ENCODE measurements at places on chromosomes 7 and 10.

DNA sequence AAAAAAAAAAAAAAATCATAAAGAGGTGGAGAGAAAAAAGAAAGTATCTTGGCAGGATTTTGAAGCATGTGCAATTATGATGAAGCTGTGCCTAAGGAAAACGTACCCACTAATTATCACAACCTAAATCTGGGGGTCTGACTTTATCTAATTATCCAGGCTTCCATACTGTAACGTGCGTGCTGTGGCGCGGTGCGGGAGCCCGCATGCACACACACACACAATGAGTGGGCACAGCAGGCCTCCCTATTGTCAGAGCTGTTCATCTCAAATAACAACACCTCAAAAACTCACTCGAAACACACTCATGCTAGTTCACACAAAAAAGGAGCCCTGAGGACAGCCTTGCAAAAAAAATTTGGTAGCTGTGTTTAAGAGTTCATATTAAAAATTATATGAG, 31.9 kb downstream of the BEND7 start:
- DNase-seq = no peak

DNA sequence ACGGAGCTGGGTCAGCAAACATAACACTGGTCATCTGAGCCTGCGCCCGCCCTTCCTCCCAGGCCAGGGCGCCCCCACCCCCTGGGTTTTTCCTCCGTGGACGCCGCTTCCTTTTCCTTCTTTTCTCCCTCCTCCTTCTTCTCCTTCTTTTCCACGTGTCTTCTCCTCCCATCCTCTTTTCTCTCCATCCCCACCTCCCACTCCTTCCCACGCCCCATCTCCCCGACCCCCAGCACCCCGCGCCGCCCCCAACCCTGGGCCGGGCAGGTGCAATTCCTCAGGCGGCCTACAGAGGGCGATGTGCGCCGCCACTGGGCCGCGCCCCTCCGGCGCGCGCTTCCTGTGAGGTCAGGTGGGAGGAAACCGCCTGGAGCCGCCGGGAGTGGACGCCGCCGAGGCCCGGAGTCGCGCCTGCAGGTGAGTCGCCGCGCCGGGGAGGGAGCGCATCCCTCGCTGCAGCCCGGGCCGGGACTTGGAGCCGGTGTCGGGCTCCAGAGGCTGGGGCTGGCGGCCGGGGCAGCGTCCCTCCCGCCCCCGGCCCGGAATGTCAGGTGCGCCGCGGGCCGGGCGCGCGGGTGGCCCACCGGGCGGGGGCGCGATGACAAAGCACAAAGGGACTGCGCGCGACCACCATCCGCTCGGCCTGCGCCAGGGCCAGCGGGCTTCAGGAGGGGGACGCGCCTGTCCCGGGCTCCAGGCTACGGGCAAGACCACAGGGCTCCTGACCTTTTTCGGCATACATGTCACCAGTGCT, at the start of gene FAM241B:
Gene FAM241B, plus strand, starts transcription at position 351 of the 754 bp plus-strand sequence. CDS start 1,497 bp downstream, outside the sequence.
- DNase-seq = peak; percentile 25

DNA sequence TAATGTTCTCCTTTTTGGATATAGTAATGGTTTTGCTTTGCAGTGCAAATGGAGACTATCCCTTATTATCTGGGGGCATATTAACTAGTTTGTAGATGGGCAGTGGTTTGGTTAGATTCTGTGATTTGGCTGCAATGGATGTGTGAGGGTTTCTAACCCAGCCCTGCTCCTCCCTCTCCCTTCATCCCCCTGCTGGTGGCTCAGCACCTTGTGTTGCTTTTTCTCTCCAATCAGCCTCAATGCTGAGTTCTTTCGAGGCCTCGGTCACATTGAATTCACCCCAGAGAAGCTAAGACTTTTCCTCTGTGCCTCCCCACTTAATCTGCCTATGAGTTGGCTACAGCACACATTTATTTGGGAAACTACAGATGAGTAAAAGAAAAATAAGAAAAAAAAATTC, 120.0 kb downstream of the MALRD1 start:
- no peak for DNase-seq

GRCh38 chr7:6476596-6477317, 29.0 kb upstream of the DAGLB start:
- DNase-seq = no peak

DNA sequence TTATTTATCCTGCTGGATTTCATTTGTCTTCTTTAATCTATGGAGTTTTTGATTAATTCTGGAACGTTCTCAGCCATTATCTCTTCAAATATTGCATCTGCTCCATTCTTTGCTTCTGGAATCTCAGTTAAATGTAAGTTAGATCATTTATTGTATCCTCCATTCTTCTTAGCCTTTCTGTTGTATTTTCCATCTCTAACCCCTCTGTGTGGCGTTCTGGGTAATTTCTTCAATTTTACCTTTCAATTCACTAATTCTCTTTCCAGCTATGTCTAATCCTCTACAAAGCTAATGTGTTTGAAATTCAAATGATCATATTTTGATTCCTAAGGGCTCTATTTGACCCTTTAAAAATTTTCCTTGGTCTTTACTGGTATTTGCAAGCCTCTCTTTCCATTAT, 92.4 kb downstream of the CDH23 start:
- no peak for DNase-seq

GRCh38 chr10:129847741-129848483, 116.2 kb downstream of the EBF3 start:
- no peak for DNase-seq

DNA sequence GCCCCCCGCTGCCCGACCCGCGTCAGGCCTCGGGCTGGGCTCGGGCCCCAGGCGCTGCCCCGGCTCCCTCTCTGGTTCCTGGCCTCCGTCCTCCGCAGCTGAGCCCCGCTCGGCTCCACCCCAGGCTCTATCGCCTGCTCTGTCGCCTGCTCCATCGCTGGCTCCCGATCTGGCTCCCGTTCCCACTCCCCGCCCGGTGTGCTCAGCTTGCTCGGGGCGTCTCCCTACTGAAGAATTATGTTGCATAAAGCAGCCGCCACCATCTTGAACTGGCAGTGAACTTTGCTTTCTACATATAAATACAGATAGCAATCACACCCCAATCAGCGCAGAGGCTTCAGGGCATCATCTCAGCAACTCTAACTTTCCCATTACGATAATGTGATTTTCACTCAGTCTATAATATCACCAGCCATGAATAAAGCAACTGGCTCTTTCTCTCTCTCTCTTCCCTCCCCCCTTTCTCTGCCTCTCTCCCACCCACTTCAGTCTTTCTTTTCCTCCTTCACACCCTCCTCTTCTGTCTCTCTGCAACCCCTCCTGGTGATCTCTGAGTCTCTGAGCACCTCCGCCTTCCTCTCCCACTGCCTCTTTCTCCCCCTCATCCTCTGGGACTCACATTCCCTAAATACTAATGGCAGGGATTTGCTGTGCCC, 43.3 kb upstream of the BTRC start:
- no peak for DNase-seq

- DNase-seq = no peak
These were observed 254.7 kb upstream of the PTER start for GRCh38 chr10:16182144-16182543.

DNA sequence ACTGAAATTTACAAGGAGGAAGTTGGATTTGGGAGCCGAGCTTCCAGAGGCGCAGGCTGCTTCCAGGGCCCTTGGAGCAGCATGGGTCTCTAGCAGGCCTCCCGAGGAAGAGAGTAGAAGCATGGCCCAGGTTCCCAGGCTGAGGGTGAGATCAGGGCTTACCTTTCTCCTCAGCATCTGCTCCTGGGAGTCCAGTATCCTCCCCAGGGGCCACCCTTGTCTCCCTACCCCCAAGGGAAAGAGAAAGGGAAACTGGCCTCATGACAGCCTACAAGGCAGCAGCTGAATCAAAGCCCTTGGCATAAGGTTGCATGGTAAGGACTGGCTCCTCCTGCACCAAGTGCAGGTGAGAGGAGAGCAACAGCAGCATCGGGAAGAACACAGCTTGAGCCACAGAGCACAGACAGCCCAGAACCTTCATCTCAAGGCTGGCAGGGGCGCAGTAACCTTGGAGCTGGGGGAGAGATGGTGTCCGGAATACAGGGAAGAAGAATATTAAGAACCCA, 114.5 kb downstream of the MARCHF5 start:
- DNase-seq = no peak

DNA sequence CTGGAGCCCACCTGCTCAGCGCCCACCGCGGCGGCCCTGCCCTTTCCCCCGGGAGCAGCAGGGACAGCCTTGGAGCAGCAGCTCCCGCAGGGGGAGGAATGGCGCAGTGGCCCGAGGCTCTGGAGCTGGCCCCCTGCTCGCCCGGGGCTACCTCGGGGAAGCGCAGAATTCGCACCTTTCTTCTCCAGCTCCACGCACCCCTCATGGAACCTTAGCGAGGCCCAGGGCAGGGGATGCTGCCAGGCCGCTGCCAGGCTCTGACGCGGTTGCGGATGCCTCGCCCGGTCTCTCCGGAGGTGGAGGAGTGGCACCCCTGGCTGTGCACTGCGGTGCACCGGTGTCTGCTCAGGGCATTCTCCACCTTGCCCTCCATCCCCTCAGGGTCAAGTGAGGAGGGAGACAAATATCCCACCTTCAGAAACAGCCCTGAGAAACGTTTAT, 84.9 kb upstream of the MKI67 start:
- no peak for DNase-seq

- DNase-seq = no peak
These were observed 287.5 kb upstream of the PODXL start for GRCh38 chr7:131843898-131844331.

DNA sequence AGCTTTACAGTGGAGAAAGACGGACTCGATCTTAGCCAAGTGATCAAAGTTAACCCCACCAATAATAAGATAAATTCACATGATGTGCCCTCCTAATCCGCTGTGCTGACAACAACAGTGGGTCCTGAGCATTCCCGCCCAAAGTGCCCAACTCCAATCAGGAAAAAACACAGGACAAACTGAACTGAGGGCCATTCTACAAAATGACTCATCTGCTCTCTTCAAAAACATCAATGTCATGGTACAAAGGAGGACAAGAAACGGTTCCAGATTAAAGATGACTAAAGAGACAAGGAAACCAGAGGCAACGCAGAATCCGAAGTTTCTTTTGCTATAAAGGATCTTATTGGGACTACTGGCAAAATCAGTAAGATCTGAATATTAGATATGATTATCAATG, 79.4 kb downstream of the CTBP2 start:
- DNase-seq = no peak
